ENCODE measurements at places on chromosomes 2 and 18.

DNA sequence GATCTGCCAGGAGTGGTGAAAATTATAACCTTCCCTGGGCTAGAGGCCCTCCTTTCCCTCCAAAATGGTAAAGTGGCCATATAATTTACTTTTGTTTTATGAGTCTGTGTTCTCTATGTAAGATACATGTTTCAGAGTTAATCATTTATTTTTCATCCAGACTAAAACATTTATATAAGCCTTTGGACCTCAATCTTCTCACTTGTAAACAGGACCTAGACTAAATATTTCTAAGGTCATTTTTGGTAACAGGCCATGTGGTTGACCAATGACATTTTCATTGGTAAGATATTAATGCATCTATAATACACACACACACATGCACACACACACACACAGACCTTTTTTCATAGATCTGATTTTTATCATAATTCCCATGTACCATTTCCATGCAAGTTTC, 79.7 kb upstream of the KCTD1 start:
- no peak for DNase-seq

DNA sequence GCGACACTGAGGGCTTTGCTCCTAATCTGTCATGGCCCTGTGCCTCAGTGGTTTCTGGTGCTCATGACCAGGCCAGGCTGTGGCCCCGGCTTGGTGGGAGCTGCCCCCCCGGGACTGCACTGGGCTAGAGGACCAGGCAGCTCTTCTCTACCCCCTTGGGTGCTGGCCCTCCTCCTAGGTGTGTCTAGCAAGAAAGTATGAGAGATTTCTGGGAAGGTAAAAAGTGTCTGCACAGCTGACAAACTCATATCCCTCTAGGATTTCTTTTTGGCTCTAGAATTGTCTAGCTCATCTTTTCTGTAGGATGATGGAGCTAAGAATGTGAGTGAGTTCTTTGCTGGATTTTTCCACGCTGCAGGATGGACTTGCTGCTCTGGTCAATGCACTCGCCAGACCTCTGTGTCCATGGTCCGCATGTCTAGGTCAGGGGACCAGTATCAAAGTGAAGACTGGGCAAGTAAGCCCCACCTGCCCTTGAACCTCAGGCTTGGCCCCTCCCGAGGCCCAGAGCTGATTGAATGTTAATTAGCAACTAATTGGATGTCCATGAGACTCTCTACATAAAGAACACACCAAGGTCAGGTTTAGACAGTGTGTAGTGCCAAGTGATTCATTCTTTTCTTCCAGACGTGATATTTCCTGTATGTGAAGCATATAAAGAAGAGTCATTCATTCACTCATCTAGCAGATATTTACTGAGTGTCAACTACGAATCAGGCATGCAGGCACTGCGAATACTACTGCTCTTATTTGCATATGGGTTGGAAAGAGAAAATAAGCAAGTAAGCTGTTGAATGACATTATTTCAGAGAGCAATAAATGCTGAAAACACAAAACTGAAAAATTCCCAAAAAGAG, 15.6 kb upstream of the PSD4 start:
- DNase-seq = no peak

- no peak for DNase-seq
Measured at GRCh38 chr2:146227152-146228019, 1617.4 kb upstream of the ACVR2A start.

DNA sequence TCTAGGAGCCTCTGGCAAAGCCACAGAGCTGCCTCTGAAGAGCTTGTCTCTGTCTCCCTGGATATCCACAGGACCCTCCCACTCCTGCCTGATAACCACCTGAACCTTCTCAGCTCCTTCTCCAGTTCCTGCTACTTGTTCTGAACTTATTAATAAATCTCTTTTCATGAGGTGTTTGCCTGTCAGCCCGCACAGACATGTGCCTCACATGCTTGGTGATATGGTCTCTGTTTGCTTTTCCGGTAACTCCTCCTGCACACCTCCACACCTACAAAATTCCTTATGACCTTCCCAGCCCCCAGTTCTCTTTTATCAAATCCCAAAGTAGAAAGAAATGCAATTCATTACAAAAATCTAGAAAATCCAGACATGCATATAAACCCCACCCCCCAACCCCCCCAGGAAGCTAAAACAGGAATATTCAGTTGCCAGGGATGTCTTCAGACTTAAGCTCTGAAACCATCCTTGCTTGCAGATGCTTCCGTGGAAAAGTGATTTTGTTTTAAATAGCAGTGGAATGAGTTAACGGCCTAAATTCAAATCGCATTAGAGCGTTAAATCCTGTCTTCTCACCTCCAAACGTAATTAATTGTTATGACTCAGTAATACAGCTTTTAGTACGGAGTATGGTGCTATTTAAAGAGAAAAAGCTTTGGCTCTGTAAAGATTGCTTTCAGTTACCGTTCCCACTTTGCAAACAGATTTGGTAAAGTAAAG, 2.1 kb upstream of the PID1 start:
- no peak for DNase-seq

DNA sequence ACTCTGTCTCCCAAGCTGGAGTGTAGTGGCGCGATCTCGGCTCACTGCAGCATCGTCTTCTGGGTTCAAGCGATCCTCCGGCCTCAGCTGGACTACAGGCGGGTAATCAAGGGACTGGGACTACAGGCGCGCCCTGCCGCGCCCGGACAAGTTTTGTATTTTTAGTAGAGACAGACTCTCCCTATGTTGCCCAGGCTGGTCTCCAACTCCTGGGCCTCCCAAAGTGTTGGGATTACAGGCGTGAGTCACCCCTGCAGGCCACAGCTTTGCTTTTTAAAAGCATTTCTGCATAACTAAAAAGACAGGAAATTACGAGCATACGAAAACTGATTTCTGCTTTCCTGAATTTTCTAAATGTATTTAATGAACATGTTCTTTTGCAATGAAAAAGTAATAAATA, 916 bp upstream of the OSBPL1A start:
- no peak for DNase-seq
